ENCODE measurements at places on chromosomes 16 and 17.

DNA sequence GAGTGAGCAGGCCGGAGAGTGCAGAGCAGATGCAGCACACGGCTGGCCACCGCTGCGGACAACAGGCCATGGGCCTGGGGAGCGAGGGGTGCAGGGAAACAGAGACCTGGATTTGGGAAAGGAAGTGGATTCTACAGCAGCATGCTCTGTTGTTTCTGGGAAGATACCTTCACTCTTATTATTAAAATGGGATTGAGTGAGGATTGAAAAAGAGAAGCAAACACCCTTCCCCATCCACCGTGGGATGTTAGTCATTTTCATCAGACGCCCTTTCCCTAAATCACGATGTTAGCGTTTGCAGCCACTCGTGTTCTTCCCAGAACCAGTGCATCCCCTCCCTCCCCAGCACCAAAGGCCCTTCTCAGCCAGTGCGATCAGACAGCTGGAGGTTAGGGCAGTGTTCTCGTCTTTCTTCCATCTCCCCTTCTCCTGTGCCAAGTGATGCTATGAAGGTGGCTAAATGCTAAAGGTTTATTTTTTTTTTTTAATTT is 196.5 kb upstream of the CHMP6 start:
- no peak for DNase-seq

GRCh38 chr16:57341441-57342303 is 16.9 kb upstream of the CCL22 start:
- DNase-seq = no peak

DNA sequence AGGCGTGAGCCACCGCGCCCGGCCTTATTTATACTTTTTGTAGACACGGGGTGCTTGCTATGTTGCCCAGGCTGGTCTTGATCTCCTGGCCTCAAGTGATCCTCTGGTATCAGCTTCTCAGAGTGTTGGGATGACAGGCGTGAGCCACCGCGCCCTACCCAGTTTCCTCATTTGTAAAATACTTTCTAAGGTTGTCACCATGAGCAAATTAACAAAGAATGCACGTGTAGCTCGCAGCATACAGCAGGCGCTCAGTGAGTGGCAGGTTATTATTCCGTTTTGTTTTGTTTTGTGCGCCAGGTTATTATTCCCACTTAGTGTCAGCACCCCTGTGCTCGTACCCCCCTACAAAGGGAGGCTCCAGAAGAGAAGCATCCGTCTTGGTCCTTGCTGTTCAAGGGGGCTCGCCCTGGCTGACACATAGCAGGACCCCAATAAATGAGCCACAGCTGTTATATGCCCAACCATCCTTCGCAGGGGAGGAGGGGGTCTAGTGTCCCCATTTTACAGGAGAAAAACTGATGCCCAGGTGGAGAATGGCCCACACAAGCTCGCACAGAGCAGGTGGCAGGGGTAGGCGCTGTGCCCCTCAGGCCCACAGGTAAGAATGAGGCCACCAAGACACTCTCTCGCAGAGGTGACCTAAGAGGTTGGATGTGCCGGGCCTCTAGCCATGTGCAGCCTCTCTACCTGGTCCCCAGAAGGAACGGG is 686 bp upstream of the MIEF2 start:
- no peak for DNase-seq

DNA sequence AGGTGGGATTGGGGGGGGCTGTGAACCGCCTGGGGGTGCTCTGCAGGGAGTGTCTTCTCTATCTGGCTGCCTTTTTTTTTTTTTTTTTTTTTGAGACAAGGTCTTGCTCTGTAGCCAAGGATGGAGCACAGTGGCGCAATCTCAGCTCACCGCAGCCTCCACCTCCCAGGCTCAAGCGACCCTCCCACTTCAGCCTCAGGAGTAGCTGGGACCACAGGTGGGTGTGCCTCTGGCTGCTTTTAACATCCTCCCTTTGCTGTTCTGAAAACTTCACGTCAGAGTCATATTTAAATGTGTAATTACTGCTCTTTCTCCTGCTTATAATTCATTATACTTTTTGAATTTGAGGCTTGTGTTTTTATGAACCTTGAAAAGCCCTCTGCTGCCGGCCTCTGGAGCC is 78.4 kb downstream of the ZNF778 start:
- no peak for DNase-seq

- no peak for DNase-seq
These were observed 111.8 kb upstream of the NUDT7 start for GRCh38 chr16:77610496-77610895.

Measured in hematopoietic multipotent progenitor cell treated with erythropoietin and hydrocortisone succinate and interleukin-3 and kit ligand, for 15 days (in vitro differentiated cells).